ENCODE measurements at places on chromosomes 2 and 18.

GRCh38 chr2:64655873-64656272, 2.2 kb upstream of the SERTAD2 start:
- no peak for DNase-seq

- no peak for DNase-seq
These were observed 121.4 kb downstream of the KIAA1328 start for GRCh38 chr18:36950282-36950681.

- DNase-seq = no peak
These were observed 314.9 kb upstream of the SOX11 start for GRCh38 chr2:5377323-5377722.

GRCh38 chr18:61609131-61609530, 275.9 kb downstream of the CDH20 start:
- no peak for DNase-seq

GRCh38 chr2:153163055-153163454, 315.5 kb downstream of the RPRM start:
- no peak for DNase-seq

GRCh38 chr18:23208600-23208999, 73.3 kb downstream of the CABLES1 start:
- no peak for DNase-seq

GRCh38 chr18:48136827-48137373, 206.4 kb upstream of the SMAD2 start:
- no peak for DNase-seq

GRCh38 chr18:48328473-48329210, 80.5 kb downstream of the ZBTB7C start:
- no peak for DNase-seq

- peak; percentile 17 for DNase-seq
These were observed 71.6 kb downstream of the C2orf74 start for GRCh38 chr2:61233581-61233980.

DNA sequence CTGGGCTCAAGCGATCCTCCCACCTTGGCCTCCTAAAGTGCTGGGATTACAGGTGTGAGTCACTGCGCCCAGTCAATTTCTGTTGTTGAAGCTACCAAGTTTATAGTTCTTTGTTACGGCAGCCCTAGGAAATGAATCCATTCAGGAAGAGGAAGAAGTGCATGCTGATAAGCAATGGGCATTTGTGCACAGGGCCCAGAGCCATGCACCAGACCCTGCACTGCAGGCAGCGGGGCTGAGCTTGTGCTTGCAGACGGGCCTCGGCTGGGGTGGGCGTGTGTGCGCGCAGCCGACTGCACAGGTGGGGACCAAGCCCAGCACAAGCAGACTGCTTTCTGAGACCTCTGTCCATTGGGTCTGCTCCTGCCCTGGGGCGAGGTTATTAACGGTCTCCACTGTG, 144.6 kb downstream of the CABLES1 start:
- DNase-seq = no peak

- DNase-seq = peak; percentile 87
These were observed at the start of gene ILKAP for GRCh38 chr2:238203094-238203972. Gene ILKAP (minus strand): TSS chr2:238203695. CDS start chr2:238203553, 142 bp downstream.

- DNase-seq = no peak
These were observed 120.1 kb upstream of the MGAT5 start for GRCh38 chr2:134133622-134134312.

DNA sequence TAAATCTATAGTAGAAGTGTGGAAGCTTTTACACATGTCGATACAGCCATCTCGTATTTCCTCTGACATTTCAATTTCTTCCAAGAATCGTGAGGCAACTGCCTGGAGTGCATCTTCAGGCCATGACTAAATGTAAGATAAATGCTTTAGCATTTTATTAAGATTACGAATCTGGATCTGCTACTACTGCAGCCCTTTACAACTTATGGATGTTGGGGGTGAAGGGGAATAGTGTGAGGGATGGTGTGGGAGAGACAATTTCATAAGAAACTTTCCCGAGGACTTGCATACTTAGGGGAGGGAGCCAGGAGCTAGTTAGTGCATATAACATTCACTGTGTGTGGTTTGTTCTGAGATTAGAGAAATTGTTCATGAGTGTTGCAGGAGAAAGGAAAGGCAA, 204.8 kb downstream of the SLC39A10 start:
- DNase-seq = no peak

DNA sequence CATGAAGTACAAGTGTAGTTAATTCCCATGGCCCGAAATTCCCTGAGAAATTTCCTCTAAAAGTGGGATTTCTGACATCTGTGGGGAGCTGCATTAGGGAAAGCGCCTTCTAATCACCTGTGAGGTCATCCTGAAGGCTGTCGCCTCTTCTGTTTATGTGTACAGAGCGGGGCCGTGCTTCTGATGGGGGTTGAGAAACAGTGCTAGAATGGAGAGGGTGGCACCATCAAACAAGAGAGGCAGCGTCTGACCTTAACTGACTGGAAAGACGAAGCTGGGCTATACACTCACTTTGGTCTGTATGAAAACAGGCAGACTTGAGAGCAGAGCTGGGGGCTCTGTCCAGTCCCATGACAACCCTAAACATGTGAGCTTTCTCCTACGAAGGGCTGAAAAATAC, 44.2 kb upstream of the DNMT3A start:
- no peak for DNase-seq
